ENCODE measurements at places on chromosomes 11 and 22.

DNA sequence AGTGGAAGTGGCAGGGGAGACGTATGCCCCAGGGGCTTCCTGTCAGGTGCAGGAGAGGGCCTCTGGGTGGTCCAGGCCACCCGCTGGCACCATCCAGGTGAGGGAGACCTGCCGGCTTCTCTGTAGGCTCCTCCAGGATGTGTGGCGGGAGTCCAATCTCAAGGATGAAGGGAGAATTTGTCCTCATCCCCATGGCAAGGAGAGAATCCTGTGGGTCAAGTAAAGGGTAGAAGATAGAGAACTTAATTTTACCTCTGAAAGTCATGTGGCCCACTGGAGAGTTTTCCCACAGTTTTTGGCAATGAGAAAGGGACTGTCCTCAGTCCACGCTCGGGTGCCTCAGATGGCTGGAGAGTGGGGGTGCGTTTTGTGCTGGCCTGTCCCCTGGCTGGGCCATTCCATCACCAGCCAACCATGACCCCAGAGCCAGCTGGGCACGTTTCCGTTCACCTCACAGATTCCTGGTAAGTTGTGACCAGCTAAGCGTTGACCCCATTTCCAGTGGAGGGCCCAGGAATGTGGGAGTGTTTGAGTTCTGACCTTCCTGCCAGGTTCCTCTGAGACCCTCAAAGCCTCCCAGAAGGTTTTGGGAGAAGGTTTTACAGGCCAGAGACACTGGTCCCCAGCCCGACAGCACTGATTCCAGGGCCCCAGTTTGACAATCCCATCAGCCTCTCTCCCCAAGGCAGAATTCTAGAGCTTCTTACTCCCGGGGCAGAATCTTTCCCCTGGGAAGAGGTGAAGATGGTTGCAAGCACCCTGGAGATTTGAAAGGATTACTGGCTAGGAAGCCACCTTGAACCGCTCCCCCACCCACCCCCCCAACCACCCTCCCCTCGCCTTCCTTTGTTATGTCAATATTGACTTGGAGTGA, 2.6 kb downstream of the OVOL1 start:
- no peak for DNase-seq

- DNase-seq: no peak
Measured at GRCh38 chr22:45308957-45309421, 745 bp upstream of the FAM118A start.

DNA sequence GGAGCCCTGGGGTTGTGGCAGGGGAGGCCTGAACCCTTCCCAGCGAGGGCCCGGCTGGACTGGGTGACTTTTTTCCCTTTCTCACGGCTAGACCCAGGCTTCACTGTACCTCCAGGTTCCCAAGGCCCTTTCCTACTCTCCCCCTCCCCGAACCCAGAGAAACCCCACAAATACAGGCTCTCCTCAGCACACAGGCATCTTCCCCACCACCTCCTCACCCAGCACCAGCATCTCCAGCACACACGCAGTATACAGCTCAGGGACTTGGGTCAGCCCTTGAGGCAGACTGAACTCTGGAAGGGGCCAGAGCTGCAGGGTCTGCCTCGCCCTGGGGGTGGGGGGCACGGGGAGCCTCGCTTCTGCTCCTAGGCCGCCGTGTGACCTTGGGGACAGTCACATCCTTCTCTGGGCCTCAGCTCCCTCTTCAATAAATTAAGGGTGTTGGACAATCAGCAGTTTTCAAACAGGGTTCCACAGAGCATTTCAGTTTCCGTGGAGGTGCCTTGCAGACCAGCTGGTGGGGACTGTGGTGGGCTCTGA, 4.5 kb downstream of the TMPRSS13 start:
- no peak for DNase-seq

- no peak for DNase-seq
Measured at GRCh38 chr11:101436511-101437142, 147.2 kb downstream of the TRPC6 start.

DNA sequence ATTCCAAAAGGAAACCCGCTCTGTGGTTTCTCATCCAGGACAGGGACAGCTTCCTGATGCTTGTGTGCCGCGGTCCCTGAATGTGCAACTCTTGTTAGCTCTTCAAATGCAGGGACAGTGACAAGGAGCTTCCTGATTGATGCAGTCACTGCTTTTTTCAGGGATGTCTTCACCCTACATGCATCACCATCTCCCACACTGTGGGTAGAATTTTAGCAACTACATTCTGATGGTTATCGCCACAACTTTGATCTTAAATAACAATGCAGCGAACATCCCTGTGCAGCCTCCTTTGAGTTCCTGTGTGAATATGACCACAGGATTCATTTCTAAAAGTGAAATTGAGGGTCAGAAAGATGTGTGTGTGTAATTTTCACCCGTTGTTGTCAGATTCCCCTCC, 115.0 kb downstream of the GGTLC2 start:
- no peak for DNase-seq
